ENCODE measurements at places on chromosomes 4 and X.

- no peak for DNase-seq
Measured at GRCh38 chrX:103831803-103832544, at the start of gene RAB9B. Gene RAB9B (minus strand): TSS chrX:103832257. CDS start chrX:103825784, 6,473 bp downstream.

DNA sequence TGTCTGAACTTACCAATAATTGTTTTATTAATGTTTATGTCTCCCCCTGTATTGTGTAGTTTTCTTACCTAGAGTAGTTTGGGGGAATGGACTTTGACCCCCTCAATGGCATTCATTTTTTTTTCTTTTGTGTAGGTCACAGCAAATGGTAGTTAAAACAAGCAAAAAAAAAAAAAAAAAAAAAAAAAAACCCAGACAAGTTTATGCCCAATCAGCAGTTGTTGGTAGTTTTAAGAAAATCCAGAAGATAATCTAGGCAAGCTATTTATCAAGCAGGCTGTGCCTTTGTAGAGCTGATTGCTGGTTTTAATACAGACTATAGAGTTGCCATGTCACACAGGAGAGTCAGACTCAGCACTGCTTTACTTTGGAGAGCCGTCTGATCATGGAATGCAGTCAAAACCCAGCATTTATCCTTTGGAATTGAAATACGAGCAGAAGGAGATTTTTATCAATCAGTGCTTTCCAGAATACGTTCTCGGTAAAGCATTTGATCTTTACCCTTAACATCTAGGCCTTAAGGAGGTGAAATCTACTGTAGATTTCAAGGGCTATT is 16.6 kb downstream of the DCUN1D4 start:
- no peak for DNase-seq

GRCh38 chrX:118990512-118991227 is 16.3 kb downstream of the LONRF3 start:
- DNase-seq: no peak

DNA sequence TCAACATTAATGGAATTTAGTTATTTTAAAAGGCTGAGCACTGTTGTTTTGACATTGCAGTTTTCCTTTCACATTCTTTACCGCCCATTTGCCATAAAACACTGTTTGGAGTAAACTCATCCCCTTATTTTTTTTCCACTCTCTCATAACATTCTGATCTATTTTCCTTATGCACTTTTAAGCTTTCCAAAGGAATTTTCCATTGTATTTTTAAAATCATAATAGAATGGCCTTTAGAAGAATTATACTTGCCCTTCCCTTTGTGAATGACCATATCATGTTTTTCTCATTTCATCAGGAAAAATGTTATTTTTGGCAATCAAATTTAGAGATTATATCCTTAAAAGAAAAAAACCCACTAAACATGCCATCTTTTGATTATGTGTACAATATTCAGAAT is 1074.2 kb downstream of the STIM2 start:
- no peak for DNase-seq

- DNase-seq: no peak
Measured at GRCh38 chrX:46461660-46462191, 83.5 kb downstream of the ZNF674 start.

GRCh38 chrX:63739885-63740284 is 45.1 kb downstream of the ARHGEF9 start:
- no peak for DNase-seq

GRCh38 chr4:142549726-142550463 is 296.2 kb downstream of the INPP4B start:
- DNase-seq: peak; percentile 43

DNA sequence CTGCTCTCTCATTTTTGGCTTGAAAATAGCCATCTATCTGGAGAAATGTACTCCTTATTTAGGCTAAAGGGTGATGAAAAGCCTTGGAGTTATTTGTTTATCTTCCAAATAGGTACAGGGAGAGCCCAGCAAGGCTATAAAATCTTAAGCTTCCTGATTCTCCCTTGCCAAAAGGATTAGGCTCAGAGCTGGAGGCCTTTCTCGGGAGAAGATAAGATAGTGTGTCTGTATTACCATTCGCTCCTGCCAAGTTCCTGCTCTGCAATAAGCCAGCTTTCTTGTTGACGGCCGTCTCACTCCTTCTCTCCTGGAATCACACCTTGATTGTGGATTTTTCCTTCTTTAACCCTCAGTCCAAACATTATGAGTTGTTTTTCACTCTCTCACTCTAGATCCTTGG is 171.8 kb upstream of the TTC29 start:
- DNase-seq: no peak

DNA sequence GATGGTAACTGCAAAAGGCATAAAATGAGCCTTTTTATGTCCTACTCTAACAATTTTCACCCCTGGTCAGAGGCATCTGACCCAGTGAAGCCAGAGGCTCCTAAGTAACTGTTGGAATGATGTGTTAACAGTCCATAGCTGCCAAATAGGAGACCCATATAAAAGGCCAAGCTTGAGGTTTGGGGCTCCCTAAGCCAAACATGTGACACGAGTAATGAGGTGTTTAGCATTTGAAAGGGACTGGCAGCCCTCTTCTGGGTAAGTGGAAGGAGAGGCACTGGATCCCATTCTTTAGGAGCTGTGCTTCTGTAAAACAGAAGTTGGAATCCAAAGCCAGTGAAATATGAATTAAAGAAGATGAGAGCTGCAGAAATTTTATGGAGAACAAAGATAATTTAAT is 100.6 kb upstream of the PNPLA4 start:
- no peak for DNase-seq

GRCh38 chr4:150219841-150220240 is 141.6 kb downstream of the DCLK2 start:
- DNase-seq: no peak

DNA sequence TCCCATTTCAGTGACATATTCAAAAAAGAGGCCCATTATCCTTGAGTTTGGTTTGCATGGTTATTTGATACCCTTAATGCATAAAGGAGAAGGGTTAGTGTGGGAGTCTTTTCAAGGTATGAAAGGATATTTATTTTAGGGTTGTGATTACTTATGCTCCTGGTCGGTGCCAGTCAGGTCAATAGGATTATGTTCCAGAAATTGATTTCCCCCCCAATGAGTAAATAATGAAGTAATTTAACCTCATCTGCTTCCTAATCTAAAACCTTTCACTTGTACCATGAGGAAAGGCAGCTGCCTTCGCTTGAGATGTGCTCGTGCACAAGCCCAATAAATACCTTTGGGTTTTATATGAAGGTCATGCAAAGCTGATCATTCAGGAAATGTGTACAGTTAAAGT is 55.0 kb upstream of the NR0B1 start:
- no peak for DNase-seq

GRCh38 chr4:180120068-180120467 is 2123.1 kb upstream of the TENM3 start:
- DNase-seq: no peak

- DNase-seq: no peak
Measured at GRCh38 chr4:132493476-132493875, 655.6 kb upstream of the PCDH10 start.

- DNase-seq: no peak
Measured at GRCh38 chr4:149279331-149279730, 536.3 kb downstream of the IQCM start.

DNA sequence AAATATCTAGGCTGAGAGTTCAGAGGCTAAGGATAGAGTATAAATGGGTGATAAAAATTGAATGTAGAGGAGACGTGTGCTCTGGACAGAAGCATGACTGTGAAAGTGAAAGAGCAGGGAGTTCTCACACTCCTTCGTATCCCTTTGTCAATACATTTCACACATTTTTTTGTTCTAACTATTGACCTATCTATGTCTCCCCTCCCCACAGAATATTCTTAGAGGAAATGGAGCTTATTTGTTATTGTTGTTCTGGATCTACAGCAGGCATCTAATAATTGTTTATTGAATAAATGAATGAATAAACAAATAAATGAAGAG is 57.6 kb downstream of the ENPEP start:
- no peak for DNase-seq

DNA sequence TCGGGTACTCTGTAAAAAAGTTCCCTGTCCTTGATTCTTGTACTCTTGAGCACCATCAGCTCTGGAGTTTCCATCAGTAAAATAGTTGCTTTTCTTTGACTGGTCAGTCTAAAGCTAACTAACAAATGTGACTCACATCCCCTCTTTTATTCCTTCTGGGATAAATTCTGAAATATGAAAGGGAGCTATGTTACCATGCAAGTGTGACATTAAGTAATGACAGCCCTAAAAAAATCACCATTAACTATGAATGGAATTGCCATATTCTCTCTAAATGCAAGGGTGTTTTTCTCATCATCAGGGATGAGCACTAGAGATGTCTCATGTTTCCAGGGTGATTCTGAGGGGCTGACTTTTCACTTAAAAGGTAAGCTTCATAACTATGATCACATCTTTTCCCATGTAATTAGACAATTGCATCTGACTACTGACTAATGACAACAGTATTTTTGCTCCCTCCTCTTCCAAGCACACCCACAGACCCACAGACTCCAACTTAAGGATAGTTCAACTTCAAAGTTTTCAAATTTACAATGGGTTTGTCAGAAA is 26.9 kb upstream of the RASGEF1B start:
- no peak for DNase-seq

DNA sequence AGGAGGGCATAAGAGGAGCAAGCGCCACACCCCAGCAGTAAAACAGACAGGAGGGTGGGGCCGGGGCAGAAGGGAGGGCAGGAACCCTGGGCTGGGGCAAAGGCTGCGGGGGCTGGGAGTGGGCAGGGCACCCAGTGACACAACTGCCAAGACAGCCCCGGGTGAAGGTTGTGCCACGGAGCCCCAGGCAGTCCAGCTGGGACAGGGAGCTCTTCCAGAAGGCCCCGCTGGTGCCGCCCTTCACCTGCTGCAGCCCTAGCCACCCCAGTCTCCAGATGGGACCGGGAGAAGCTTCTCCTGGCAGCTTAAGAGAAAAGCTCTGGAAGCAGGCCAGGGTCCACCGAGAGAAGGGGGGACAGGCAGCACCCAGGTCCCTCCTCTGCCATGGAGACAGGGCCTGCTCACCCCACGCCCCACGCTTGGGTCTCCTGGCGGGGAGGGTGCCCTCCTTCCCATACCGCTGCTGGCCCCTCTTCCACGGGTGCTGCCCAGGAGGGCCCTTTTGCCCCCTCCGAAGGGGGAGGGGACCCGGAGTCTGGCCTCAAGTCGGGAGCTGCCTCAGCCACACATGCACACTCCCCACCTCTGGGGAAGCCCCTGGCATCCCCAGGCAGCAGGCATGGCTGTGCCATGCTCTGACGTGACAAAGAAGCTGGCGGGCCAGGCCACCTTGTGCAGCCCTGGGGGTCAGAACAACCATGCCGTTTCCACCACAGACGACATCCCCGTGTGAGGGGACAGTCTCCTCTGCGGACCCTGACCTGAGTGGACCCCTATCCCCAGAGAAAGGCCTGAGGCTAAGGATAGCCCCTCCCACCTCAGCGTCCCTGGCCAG is 1.5 kb downstream of the DGKQ start:
- DNase-seq: no peak

- peak; percentile 85 for DNase-seq
Measured at GRCh38 chr4:53306729-53307128, 59.1 kb downstream of the SCFD2 start.

DNA sequence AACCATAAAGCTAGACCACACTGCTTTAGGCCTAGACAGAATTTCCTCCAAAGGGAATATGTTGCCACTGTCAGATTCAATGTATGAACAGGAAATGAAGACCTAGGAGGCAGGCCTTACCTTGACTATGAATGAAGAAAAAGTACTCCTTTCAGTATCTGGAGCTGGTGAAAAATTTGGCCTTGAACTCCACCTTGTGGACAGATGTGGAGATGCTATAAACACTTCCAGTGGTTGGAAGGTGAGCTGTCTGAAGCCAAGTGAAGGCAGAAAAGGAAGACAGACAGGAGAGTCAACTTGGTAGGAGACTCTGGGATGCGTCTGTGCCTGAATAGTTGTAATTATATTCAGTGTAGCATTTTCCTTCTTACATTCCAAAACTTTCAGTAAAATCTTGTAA is 17.2 kb downstream of the SPIN3 start:
- DNase-seq: peak; percentile 34

- no peak for DNase-seq
Measured at GRCh38 chr4:160835789-160836188, 1328.0 kb downstream of the FSTL5 start.

DNA sequence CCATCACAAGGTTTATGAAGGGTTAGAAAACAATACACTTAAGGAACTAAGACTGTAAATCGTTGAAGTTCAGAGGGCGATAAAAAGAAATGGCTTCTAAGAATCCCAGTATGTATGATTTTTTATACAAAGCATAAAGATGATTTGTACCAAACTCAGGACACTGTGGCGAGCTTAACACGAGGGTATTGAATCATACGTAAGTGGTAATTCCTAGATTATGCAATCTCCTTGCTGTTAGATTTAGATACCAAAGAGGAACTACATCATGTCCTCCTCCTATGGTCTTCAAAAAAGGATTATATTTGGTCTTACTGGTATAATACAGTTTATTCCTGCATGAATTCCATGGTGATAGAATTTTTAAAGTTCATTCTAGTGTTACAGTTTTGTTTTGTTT is 23.9 kb downstream of the NFKB1 start:
- no peak for DNase-seq

GRCh38 chrX:45807572-45808425 is 607.1 kb upstream of the DIPK2B start:
- DNase-seq: no peak

GRCh38 chr4:98838531-98838930 is 90.4 kb downstream of the EIF4E start:
- no peak for DNase-seq

GRCh38 chr4:39406763-39407583 is at the start of gene KLB:
Gene KLB (plus strand): TSS chr4:39406930. CDS start chr4:39406950, 20 bp downstream.
- DNase-seq: no peak

GRCh38 chr4:87354168-87355102 is 31.8 kb upstream of the HSD17B13 start:
- no peak for DNase-seq

DNA sequence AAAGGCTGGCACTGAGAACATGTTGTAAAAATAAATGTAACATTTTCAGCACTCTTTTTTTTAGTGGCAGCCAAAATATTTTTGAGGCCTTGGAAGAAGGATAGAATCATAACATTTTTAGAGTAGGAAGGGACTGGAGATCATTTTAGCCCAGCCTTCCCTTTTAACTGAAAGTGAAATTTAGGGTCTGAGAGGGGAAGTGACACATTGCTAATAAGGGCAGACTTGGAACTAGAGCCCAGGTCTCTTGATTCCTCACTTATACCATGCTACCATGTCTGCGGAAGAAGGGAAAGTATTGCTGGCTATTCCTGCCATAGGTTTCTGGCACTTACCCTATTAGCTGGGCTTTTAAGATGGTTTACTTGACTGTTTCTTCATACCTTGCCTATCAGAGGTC is 4.8 kb downstream of the WDR44 start:
- no peak for DNase-seq

GRCh38 chrX:826448-826847 is 195.9 kb downstream of the SHOX start:
- DNase-seq: no peak

DNA sequence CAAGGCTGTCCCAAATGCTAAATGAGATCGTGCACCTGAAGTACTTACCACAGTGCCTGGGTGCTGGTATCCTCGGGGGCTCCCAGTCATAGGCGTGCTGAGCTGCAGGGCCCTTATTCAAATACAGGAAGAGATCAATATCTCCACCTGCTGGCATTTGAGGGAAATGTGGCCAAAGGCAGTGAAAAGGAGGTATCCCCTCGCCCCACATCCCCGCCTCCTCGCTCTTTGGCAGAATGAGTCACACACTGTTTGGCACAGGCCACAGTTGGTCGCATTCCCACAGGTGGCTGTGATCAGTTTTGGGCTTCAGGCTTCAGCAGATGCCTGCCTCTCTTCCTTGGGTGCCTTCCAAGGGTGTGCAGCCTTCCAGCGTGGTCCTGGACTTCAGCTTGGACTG is 28.4 kb downstream of the ZNF185 start:
- peak; percentile 37 for DNase-seq

Measured in GM04504 (cell line).